Stimulated activated CD4-positive, alpha-beta T cell treated with anti-CD3 and anti-CD28 coated beads, Interleukin-1b, Interleukin-23, amount 100 ng/mL, for 1 hour (primary cell): ENCODE measurements at places on chromosomes 2 and 18.

DNA sequence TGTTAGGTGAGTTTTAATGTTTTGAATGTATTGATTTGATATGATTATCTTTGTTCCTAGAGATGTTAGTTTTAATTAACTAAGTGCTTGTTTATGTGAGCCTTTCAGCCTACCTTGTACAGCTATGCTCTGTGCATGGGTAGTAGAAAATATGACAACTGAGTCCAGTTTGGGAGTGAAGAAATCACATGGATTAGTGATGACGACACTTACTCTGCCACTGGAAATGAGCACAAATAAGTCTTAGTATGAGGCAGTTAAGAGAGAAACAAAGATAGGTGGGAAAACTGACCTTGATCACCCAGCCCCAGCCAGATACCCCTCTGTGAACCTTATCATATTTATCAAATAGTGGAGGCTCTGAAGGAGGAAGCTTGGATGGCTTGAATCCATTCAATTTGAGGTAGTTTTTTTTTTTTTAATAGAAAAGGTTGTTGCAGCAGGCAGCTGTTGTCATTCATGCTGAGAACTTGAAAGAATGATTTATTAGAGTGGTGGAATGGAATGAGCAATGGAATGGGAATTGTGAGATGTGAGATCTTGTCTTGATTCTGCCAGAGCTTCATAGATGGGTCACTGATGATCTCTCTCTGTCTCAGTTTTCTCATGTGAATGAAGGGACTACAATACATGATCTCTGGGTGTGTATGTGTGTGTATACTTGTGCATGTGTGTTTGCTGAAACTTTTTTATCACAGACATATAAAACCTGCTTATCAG lies 96.4 kb downstream of the MAP3K20 start:
- DNase-seq = no peak

GRCh38 chr2:207531032-207531952 lies 1.5 kb downstream of the CREB1 start:
- no peak for DNase-seq

DNA sequence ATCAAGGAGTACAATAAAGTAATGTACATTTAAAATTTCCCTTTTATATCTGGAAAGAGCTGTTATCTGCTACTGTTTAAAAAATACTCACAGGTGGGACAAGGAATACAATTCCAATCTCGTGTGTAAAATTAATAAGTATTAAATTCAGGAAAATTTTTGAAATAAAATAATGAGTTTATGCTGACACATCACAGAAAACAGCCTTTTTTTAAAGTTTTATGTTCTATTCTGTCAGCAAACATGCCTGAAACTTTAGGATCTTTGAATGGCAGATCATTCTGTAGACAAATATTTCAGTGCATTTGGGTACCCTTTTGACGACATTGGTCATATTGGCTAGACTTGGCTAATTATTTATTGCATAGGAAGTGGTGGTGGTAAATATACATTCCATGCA lies 254.4 kb upstream of the ETAA1 start:
- DNase-seq = no peak

GRCh38 chr18:75507636-75508035 lies 80.1 kb upstream of the SMIM21 start:
- DNase-seq = no peak

GRCh38 chr2:182668671-182669070 lies 47.4 kb upstream of the DNAJC10 start:
- no peak for DNase-seq
